DMS153 (cell line): ENCODE measurements at places on chromosomes 6 and 20.

DNA sequence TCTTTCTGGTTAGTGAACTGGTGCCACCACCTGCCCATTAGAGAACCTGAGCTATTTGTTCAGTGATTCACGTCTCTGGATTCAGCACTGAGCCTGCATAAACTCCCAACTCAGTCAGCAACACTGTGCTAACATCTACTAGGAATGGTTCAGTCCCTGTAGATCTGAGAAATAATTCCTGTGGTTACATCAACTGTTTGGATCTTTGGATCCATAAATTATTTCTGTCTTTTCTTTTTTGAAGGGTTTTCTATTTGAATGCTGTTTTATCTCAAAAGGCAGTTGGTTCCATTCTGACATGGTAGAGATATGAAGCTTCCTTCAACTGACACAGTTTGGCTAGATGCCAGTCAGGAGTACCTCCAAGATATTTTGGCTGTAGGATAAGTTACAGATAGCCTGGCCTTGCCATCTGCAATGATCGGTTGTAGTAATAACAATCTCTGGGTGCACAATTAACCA lies 125.9 kb downstream of the TRMT11 start:
- no peak for DNase-seq

DNA sequence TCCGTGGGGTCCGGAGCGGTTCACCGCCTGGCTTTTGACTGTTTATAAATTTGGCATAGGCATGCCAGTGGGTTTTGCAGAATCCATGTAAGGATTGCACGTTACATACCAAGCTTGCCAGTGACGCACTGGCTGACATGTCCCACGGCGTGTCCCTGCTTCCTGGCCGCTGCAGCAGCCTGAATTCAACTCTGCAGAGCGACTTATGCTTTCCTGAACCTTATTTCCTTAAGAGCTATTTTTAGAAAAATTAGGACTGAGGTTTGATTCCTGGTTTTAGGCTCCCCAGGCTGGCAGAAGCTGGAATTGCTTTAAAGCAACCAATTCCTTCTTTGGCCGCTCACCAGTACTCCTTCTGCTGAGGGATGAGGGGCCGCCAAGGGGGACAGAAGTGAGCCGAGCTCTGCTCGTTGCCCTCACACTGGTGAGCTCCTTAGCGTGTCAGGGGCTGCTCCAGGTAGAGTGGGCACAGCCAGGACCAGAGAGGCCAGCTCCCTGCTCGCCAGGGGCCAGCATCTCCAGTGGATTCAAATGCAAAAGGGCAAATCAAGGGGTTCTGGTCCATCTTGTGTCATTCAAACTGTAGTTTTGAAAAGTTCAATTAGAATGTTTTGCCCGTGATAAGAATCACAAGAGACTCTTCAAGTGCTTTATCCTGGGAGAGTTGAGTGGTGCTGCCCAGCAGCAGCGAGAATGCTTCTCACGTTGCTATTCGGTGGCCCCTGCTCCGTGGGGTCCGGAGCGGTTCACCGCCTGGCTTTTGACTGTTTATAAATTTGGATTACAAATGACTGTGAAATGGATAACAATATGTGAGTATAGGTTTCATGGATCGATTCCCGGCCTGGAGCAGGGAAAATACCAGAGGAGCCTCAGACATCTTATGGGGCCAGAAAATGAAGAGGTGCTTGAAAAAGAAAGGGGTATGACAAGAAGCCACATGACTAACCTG lies 17.5 kb upstream of the IRF4 start:
- DNase-seq, result no peak

GRCh38 chr20:25247518-25247955 lies 348 bp upstream of the PYGB start:
- DNase-seq, result no peak

DNA sequence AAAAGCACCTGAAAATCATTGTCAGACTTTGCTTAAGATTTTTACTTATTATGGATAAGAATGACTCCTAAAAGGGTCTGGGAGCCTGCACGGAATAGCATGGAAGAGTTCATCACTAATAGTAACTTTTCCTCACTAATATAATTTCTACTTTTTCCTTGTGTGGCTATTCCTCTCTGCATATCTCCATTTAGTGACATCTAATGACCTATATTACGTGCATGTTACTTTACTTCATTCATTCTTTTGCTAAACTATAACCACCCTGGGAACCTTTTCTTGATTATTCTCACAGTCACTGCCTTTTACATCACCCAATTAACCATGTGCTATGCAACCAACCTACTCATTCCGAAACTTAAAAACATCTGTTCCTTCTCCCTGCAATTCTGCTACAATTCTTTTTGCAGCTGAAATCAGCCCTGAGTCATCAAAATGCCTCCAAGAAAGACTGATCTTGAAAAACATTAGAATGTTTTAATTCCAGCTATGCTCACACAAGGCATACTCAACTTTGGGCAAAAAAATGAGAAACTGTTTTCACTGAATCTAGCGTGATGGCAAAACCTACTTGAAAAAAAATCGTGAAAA lies 313.3 kb downstream of the RNGTT start:
- DNase-seq, result no peak

DNA sequence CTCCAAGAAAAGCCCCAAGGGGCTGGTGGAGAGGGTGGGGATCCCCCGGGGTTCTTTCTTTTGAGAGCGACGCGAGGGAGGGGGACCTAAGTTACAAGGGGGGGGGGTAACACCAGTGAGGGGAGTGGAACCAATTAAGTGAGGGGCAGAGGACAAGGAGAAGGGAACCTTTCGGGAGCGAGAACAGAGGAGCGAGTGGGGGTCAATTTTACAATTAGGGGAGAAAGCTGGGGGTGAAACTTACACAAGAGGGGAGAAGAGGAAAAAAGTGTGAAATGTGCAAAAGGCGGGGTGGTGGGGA lies 548 bp downstream of the SALL4 start:
- no peak for DNase-seq

DNA sequence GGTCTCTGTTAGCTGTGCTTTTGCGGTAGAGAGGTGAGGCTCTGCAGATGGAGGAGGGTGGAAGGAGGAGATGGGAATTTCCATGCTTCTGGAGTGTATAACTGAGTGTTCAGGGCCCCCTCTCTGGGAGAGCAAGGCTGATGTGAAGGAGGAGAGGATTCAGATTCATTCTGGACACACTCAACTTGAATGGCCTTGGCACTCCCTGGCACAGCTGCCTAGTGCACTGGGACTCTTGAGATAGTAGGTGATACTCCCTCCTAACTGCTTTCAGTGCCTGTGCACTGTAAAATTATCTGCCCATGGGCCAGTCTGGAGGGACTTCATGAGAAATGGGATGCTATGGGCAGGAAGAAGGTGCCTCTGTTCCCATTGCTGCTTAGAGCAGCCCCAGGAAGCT lies 54.2 kb upstream of the MYL9 start:
- DNase-seq, result no peak

DNA sequence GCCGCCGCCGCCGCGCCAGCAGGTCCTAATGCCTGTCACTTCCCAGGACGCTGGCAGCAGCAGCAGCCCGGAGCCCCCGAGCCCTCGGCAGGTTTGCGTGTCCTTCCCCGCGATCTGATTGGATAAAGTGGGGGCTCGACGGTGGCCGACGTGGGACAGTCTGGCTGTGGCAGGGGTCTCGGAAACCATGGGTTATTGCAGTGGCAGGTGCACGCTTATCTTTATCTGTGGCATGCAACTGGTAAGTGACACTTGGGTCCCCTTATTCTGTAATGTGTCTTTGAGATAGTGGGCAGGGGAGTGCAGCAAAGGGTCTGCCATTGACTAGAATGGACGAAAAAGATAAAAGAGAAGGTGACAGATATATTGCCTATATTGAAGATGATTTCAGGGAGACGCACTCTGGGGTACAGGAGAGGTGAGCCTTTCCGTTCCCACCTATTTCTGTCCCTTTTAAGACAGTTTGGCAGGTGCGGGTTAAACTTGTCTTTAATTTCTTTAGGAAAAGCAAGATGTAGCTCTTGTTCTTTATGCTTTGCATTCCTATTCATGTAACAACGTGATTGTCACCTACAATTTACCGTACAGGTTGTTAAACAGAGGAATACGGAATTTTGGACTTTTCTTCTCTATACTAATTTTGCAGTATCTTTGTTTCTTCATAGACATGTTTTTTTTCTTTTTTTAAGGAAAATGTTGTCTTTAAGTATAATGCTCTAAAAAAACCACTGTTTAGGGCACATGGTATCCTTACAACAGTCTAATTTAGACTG lies 535 bp downstream of the NKAIN2 start:
- peak; percentile 66 for DNase-seq
